ENCODE measurements at places on chromosomes 5 and 9. TPM values are rescaled to one million over a fixed set of nuclear protein-coding genes. Genes with fewer than 3 reads are reported as not detected.

ORM2 gene
- not detected for total RNA-seq

ECSCR gene
- total RNA-seq = not detected

CCDC183 gene
- total RNA-seq = 0.89 TPM

- DNase-seq = no peak
Measured at GRCh38 chr5:132865668-132866341, 464 bp downstream of the GDF9 start.

- DNase-seq = no peak
Measured at GRCh38 chr9:20255052-20255451, 367.2 kb downstream of the MLLT3 start.

DNA sequence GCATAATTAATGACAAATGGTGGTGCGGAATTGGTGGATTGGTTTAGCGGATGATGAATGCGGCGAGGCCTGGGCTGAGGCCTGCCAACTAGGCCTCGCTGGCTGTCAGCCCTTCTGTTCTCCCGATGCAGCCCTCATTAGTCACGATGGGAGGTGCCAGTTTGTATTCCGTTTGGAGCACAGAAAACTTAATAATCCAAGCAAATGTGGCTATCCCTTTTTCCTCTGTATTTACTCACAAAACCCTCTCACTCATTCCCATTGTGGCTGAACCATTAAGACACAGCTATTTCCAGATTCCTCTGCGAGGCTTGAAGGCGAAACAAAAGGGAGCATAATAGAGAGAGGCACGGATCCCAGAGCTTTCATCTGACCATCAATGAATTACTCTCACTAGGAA lies 114.3 kb downstream of the MVB12B start:
- no peak for DNase-seq

GRCh38 chr5:148928141-148928540 lies 101.7 kb downstream of the ADRB2 start:
- no peak for DNase-seq

All from kidney epithelial cell (primary cell).